ENCODE measurements at places on chromosomes 16 and 17.

GRCh38 chr17:21250854-21251253, 2.4 kb downstream of the NATD1 start:
- H3K36me3 ChIP-seq, result no peaks in the 10 kb centered on the region
- no peak overlapping the region for H3K27ac ChIP-seq
- H3K27me3 ChIP-seq, result no peaks in the 10 kb centered on the region
- peaks cover 32% of the 10 kb centered on the region for H3K4me1 ChIP-seq
- DNase-seq, result no peak
- H3K4me3 ChIP-seq, result no peak overlapping the region

DNA sequence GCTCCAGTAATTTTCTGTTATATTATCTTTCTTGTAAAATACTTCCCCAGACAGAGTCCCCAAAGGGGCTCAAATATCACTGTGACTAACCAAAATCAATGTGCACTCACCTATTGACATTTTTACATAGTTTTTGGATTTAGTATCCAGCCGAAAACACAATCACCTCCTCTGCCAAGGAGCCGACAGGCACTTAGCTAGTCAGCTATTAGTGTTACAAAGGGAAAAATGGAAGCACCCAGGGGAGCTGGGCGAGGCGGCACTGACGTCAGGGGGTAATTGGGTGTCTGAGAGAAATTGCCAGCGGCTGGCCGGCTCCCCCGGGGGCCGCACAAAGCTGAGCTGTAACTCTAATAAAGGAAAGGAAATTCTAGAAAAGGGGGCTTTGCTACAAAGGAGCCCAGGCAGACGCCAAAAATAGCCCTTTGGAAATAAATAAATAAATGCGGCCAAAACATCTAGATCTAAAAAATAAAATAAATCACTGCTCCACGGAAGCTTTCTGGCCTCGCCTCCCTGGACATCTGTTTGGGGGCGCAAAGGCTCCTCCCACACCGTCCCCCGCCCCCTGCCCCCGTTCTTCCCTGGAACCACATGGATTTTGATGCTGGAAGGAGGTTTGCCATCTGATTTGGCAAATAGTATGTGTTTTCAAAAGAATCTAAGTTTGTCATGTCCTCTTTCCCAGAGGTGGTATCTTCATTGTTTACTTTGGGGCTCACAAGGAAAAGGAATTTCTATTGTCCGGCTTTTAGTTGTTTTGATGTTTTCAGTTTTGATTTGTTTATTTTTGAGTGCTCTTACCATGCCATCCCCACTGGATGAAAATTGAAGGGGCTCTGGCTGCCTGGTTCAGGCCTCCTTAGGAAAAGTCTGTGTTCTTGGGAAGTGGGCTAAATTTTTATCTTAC, 156.7 kb downstream of the ZNF423 start:
- no peaks in the 10 kb centered on the region for H3K27me3 ChIP-seq
- no peak overlapping the region for H3K4me3 ChIP-seq
- peak overlapping the region; percentile 69 for H3K27ac ChIP-seq

DNA sequence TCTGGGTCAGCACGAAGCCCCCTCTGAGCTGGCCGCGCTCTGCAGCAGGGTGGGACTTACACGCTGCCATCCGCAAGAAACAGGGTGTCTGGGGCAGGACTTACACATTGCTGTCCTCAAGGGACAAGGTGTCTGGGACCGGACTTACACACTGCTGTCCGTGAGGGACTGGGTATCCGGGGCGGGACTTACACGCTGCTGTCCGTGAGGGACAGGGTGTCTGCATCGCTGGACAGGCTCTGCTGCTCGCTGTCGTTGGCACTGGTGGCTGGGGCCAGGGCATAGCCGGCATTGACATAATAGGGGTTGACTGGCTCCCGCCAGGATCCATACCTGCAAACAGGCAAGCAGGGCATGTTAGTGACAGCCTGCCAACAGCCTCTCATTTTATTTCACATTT, 31.4 kb downstream of the PDIA2 start:
- no peak overlapping the region for H3K27ac ChIP-seq
- no peaks in the 10 kb centered on the region for H3K27me3 ChIP-seq
- no peaks in the 10 kb centered on the region for H3K4me1 ChIP-seq
- DNase-seq, result no peak
- peaks cover 30% of the 10 kb centered on the region for H3K36me3 ChIP-seq

- H3K36me3 ChIP-seq, result no peaks in the 10 kb centered on the region
- no peak overlapping the region for H3K4me3 ChIP-seq
- H3K27ac ChIP-seq, result no peak overlapping the region
- no peaks in the 10 kb centered on the region for H3K4me1 ChIP-seq
- H3K27me3 ChIP-seq, result no peaks in the 10 kb centered on the region
These were observed 23.8 kb downstream of the EZH1 start for GRCh38 chr17:42720996-42721583.

DNA sequence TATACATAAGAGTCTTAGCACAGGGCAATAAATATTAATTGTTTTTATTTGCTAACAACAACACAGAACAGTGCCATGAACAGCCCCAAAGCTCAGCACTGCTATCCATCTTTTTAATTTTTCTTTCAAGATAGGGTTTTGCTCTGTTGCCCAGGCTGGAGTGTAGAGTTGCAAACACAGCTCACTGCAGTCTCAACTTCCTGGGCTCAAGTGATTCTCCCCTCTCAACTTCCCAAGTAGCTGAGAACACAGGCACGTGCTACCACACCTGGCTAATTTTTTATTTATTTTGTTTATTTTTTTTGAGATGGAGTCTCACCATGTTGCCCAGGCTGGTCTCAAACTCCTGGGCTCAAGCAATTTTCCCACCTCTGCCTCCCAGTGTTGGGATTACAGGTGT, 47.6 kb upstream of the AKAP1 start:
- DNase-seq, result peak; percentile 10
- no peaks in the 10 kb centered on the region for H3K36me3 ChIP-seq
- no peaks in the 10 kb centered on the region for H3K27me3 ChIP-seq
- no peak overlapping the region for H3K27ac ChIP-seq

DNA sequence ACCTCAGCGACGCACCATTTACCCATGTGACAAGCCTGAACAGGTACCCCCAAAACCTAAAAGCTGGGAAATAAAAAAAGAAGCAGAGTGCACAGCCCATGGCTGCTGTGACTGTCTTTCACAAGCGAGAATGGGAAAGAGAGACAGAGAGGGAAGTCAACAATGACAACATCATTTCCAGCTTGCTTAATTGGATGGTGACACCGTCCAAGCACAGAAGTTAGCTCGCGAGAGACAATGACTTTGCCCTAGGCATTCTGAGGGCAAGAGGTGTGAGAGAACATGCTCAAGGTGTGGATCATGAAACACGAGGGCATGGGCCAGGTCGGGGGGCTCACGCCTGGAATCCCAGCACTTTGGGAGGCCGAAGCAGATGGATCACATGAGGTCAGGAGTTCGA, 19.3 kb upstream of the NSMCE1 start:
- H3K36me3 ChIP-seq, result no peaks in the 10 kb centered on the region
- no peak overlapping the region for H3K27ac ChIP-seq
- H3K27me3 ChIP-seq, result no peaks in the 10 kb centered on the region
- H3K4me3 ChIP-seq, result no peak overlapping the region
- no peak for DNase-seq
- H3K4me1 ChIP-seq, result no peaks in the 10 kb centered on the region

GRCh38 chr17:19409509-19409908, 1.5 kb upstream of the RNF112 start:
- H3K27ac ChIP-seq, result no peak overlapping the region
- H3K27me3 ChIP-seq, result no peaks in the 10 kb centered on the region
- H3K4me3 ChIP-seq, result no peak overlapping the region
- DNase-seq, result no peak
- H3K36me3 ChIP-seq, result no peaks in the 10 kb centered on the region

DNA sequence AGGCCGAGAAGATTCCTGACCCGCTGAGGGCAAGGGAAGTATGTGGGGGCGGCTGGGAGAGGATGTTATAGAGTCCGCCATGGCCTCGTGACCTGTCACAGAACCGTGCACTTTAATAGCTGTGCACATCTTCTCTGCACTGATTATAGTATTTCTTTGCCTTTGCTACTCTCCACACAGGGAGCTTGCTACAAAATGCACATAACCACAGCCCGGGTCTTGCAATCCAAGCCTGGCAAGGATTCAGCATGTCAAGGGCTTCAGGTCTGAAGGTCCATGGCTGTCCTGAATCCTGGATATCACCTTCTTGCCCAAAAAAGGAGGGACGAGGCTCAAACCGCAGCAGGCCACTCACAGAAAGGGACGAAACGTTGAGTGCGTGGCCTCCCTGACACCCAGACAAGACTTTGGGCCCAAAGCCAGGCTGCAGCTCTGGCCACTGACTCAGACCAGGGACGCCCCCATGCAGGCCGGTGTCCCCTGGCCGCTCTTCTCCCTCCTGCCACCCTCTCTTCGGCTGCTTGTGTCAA, 43.7 kb downstream of the USP22 start:
- peaks cover 17% of the 10 kb centered on the region for H3K4me1 ChIP-seq
- DNase-seq, result no peak
- no peak overlapping the region for H3K27ac ChIP-seq
- no peaks in the 10 kb centered on the region for H3K36me3 ChIP-seq
- no peaks in the 10 kb centered on the region for H3K27me3 ChIP-seq

DNA sequence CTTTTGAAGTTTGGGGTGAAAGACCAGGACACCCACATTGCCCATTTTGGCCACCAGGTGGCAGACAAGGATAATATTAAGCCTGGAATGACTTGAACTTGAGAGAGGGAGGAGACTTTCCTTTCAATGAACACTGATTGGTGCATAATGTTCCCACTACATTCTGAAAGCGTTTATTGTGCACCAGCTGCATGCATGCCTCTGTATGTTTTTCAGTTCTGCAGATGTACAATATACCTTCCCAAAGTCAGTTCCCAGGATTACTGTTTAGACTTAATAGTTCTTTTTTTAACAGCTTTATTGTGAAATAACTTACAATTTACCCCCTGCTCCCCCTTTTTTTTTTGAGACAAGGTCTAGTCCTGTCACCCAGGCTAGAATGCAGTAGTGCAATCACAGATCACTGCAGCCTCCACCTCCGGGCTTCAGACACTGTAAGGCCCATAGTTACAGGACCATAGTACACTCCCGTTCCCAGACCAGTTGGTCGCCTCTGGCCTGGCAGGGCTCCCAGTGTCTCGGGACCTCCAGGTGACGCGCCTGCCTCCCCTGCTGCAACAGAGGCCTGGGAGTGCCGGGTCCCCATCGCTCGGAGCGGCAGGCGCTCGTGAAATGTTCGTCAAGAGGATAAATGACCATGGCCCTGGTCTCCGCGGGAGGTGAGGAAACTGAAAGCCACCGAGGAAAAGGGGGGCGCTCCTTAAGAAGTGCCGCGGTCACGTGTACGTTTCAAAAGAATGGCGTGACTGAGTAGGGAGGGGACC, 12.2 kb downstream of the CES2 start:
- H3K27ac ChIP-seq, result no peak overlapping the region
- DNase-seq, result no peak
- H3K27me3 ChIP-seq, result no peaks in the 10 kb centered on the region
- peak overlapping the region; percentile 69 for H3K4me3 ChIP-seq
- H3K4me1 ChIP-seq, result peaks cover 21% of the 10 kb centered on the region

GRCh38 chr17:68794636-68795434, 160.4 kb downstream of the ABCA8 start:
- peak overlapping the region; percentile 78 for H3K27ac ChIP-seq
- H3K36me3 ChIP-seq, result no peaks in the 10 kb centered on the region
- no peaks in the 10 kb centered on the region for H3K27me3 ChIP-seq
- no peak for DNase-seq
- no peak overlapping the region for H3K4me3 ChIP-seq

DNA sequence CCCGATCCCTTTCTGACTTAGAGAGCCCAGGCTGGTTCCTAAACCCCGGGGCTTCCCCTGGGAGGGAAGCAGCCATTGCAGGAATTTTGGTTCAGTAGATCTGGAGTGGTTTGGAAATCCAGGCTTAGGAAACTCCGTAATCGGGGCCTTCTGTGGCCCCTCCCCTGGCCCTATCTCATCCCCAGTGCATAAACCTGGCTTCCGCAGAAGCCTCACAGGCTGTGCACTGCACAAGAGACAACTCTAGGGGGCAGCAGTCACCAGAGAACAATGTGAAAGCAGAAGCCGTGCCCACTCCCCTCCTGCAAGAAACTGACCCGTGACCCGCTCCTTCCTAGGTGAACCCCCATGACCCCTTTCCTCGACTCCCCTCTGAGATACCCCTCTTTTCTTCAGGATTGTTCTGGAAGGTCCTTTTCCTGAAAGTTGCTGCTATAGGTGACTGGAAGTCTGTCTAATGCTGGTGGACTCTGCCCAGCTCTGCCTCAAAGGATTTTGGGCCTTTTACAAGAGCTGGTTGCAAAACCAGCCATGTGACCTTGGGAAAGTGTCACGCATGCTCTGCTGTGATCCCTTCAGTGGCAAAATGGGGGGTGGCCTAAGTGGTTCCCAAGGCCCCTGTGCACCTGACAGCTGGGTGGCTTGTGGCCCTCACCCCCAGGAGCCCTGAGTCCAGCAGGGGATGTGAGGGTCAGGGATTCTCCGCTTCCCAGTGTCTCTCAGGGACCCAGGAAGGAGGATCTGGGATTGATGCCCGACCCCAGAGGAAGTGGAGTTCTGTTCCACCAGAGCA, 14.4 kb downstream of the GUCY2D start:
- H3K27me3 ChIP-seq, result no peaks in the 10 kb centered on the region
- no peaks in the 10 kb centered on the region for H3K36me3 ChIP-seq
- H3K4me1 ChIP-seq, result peaks cover 36% of the 10 kb centered on the region
- H3K4me3 ChIP-seq, result peak overlapping the region; percentile 44
- DNase-seq, result peak; percentile 90

GRCh38 chr17:65470783-65471182, 90.7 kb downstream of the AXIN2 start:
- H3K27me3 ChIP-seq, result no peaks in the 10 kb centered on the region
- H3K27ac ChIP-seq, result no peak overlapping the region
- H3K4me1 ChIP-seq, result no peaks in the 10 kb centered on the region
- no peaks in the 10 kb centered on the region for H3K36me3 ChIP-seq
- no peak overlapping the region for H3K4me3 ChIP-seq

GRCh38 chr17:48598736-48599135, 5.2 kb upstream of the HOXB5 start:
- H3K36me3 ChIP-seq, result no peaks in the 10 kb centered on the region
- no peak for DNase-seq
- H3K27me3 ChIP-seq, result no peaks in the 10 kb centered on the region
- H3K4me3 ChIP-seq, result no peak overlapping the region
- H3K27ac ChIP-seq, result no peak overlapping the region
- H3K4me1 ChIP-seq, result peaks cover 37% of the 10 kb centered on the region

GRCh38 chr17:33874617-33875060, 380.4 kb upstream of the CCL2 start:
- no peak for DNase-seq
- H3K36me3 ChIP-seq, result no peaks in the 10 kb centered on the region
- H3K4me1 ChIP-seq, result no peaks in the 10 kb centered on the region
- H3K27ac ChIP-seq, result no peak overlapping the region

- no peaks in the 10 kb centered on the region for H3K36me3 ChIP-seq
- no peaks in the 10 kb centered on the region for H3K27me3 ChIP-seq
- DNase-seq, result no peak
- no peak overlapping the region for H3K4me3 ChIP-seq
- no peak overlapping the region for H3K27ac ChIP-seq
These were observed 729.7 kb upstream of the GOT2 start for GRCh38 chr16:59463776-59464175.

DNA sequence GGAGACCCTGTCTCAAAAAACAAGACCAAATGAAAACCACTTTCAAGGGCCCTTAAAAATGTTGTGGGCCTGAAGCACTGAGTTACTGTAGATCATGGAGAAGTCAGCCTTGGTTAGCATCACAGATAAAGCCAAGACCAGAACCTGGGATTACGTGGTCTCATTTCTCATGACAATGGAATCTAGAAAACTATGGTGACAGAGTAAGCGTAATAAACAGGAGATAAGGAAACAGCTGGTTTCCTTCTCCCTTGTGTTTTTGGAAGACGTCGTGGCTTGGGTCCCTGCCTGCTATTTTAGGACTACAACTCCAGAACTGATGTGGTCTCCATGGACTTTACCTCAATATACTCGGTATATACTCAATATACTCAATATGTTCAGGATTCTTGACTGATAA, 180.7 kb upstream of the ZFHX3 start:
- H3K36me3 ChIP-seq, result no peaks in the 10 kb centered on the region
- no peaks in the 10 kb centered on the region for H3K27me3 ChIP-seq
- no peak for DNase-seq
- no peak overlapping the region for H3K27ac ChIP-seq
- peaks cover 13% of the 10 kb centered on the region for H3K4me1 ChIP-seq

All from vagina (tissue), 2 donors.